ENCODE measurements at places on chromosomes 3 and 15.

DNA sequence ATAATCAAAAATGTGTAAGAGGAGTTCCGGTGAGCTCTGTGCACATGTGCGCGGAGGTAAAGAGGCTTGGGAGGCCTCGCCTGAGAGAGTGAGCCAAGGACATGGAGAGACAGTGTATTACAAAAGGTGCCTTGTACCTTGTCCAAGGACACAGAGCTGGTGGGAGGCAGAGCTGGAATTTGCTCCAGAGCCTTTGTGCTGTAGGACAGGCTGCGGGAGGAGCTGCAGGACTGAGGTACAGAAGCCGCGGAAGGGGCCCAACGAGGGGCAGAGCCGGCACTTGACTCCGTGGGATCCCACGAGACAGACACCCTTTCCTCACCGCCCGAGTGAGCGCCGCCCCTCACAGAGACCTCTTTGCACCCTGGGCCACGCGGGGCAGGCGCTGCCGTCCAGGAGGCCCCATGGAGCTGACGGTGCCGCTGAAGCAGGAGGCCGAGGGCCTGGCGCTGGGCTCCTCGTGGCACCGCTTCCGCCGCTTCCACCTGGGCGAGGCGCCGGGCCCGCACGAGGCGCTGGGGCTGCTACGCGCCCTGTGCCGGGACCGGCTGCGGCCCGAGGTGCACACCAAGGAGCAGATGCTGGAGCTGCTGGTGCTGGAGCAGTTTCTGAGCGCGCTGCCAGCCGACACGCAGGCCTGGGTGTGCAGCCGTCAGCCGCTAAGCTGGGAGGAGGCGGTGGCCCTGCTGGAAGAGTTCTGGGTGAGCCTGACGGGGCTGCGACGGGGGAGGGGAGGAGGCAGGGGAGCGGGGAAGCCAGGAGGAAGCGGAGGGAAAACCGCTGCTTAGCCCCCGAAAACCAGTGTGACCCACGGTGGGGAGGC lies 68.7 kb downstream of the SLTM start:
- DNase-seq: no peak

- DNase-seq: no peak
Measured at GRCh38 chr3:75272691-75273090, 391.4 kb upstream of the FRG2C start.

- DNase-seq: no peak
Measured at GRCh38 chr15:57705746-57706404, 639 bp upstream of the POLR2M start.

DNA sequence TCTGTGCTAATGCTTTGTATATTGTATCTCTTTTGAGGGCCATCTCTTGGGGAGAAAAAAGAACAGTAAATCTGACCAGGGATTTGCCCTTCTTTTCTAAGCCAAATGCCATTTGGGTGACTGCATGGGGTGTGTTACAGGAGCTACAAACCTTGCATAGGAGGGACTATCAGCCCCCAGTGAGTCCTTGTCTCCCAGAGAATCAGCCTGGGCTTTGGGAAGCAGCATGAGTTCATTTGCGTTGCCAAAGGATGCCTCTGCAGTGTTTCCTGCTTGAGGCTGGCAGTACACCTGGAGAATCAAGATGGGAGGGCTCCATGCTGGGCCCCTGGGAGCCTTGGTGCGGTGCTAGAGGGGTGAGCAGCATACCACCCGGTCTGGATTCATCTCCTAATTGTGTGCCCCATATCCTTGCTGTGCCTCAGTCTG lies 49.6 kb upstream of the POLG start:
- DNase-seq: no peak

GRCh38 chr15:80547264-80547663 lies 143.1 kb downstream of the ARNT2 start:
- DNase-seq: no peak

GRCh38 chr3:66145408-66145733 lies 75.4 kb upstream of the SLC25A26 start:
- DNase-seq: no peak

- DNase-seq: no peak
Measured at GRCh38 chr15:72803006-72803405, 19.4 kb upstream of the ADPGK start.

Data from ascending aorta (tissue), 2 donors.